ENCODE measurements at places on chromosomes 2 and 18.

- no peak for DNase-seq
Observed at GRCh38 chr18:62788111-62788510, 72.8 kb downstream of the PHLPP1 start.

DNA sequence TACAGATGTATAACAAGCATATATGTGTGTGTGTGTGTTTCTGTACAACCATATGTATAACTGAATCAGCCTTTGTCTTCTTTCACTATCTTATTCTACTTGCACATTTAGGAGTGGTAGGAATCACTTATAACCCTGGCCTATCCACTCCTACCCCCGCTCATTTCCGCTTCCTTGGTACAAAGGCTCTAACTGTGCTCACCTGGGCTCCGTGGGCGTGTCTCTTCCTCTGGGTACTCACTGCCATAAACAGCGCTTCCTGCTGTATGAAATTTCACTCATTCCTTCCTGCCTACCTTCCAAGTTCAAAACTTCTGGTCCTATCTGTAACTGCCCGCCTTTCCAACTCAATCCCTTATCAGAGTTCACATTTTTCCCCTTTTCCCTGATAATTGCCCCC, 815.5 kb downstream of the EPHA4 start:
- no peak for DNase-seq

DNA sequence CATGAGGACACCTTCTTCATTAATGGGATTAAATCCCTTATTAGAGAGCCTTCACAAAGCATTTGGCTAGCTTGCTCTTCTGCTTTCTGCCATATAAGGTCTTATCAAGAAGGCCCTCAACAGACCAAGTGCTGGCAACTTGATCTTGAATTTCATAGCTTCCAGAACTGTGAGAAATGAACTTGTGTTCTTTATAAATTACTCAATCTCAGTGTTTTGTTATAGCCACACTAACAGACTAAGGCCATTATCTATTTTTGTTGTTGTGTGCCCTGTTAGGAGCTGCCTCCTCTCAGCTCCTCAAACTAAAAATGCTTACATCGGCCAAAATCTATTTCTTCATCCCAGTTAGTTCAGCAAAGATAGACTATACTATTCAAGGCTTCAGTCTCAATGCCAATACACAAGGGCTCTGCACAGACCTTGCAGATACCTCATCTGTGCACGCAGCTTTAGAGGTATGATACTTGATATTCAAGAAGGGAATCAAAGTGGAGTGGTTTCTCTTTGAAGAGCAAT, 182.9 kb downstream of the GPD2 start:
- DNase-seq, result no peak

DNA sequence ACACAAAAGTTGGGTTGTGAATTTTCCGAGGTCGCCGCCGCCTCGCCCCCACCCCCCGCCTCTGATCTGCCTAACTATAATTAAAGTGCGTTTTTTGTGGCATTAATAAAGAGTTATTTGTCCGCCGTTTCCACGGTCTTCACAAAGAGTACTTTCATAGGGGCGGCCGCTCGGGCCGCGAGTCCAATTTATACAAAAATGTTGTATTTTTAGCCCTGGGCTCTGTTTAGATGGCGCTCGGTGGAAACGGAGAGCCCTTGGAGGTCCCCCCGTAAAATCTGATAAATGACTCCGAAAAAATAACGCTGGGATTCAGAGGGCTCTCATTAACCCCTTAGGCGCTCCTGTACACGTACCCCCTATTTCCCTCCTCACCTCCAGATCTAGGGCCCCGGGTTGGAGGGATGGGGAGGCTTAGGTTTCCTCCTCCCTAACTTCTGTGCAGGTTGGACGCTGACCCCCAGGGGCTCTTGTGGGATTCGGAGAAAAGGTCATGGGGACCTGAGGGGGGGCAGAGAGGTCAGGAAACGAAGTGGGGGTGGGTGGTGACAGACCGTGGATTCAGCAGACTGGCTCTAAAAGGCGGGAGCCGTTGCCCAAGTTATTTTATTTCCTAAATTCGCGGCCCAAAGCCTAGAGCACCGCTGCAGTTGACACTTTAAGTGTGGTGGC, 1.9 kb downstream of the CYP26B1 start:
- DNase-seq, result no peak

DNA sequence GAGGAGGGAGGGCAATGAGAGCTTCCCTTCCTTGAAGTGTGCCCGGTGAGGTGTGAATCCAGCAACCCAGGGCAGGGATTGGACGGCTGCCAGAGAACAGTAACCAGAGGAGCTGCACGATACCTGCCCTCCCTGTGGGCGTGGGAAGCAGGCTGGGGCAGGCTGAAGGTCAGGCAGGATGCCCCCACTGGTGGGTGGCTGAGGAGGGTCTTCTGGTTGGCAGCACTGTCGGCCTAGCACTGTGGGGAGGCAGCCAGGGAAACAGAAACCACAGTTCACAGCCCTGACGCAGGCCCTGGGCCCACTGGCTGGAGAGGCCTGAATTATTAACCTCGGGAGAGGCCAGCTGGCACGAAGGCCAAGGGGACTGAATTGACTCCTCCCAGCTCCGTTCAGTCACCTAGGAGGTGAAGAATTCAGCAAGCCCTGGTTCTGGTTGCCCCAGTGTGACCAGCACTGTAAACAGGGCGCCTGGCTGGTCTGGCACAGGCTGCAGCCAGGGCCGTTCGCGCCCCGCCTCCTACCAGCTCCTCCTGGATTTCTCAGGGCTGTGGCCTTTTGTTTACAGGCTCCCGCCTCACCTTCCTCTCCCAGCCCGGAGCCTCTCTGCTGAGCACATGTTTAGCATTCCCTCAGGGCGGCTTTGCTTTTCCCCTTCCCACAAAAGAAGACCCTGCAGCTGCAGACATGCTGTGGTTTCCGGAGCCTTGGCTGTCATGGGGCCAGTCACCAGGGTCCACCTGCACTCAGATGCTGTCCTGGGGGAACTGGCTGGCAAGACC, 97.8 kb downstream of the B3GNT2 start:
- no peak for DNase-seq

DNA sequence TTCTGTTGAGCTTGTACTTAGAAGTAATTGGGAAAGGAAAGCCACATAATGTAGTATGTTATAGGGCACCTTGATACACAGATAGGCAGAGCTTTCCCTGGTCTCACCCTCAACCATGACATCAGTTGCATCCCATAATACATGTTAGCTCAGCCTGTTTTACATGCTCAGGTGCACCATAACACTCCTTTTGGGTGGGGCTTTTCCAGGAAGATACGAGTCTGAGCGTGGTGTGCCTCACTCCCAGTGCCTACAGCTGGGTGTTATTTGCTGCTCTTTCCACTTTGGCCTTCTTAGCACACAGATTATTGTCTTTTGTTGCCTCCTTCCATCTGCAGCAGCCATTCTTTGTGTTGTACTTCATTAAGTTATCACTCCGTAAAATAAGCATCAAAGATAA, 11.9 kb downstream of the TTC39C start:
- no peak for DNase-seq

- no peak for DNase-seq
Observed at GRCh38 chr2:165462443-165462842, 7.1 kb upstream of the CSRNP3 start.

DNA sequence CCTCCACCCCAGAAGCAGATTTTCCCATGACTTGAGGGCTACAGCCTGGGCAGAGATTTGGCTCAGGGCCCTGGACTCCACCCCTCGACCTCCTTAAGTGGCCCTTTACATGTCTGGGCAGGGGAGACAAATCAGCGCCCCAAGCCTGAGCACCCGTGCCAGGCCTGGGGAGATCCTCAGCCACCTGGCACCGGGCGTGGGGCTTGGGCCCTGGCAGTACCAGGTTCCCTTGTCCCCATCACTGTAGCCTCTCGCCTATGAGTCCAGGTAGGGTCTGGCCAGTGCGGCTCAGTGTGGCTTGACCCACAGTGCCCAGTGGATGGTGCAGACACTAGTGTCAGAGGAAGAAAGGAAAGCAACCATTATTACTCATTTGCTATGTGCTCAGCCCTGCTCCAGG, 22.0 kb upstream of the DNMT3A start:
- DNase-seq, result no peak

GRCh38 chr2:109168716-109169115, 39.7 kb downstream of the SH3RF3 start:
- DNase-seq, result no peak

DNA sequence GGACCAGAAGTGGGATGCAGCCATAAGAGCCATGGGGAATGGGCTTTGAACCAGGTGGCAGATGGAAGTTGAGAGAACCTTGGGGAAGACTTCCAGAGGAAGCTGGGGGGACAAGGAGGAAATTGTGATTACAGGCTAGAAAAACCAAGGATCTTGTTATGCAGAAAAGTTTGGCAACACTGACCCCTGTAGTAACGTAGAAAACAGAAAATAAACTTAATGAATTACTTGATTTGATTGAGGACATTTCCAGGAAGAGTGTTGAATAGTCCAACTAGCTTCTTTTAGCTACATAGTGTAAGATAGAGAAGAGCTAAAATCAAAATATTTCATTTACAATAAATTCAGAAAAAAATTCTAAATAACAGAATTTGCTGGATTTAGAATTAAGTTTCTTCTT, 91.9 kb upstream of the GPC1 start:
- no peak for DNase-seq

- DNase-seq, result no peak
Observed at GRCh38 chr2:179882851-179883806, 21.7 kb upstream of the ZNF385B start.

- DNase-seq, result no peak
Observed at GRCh38 chr2:123045713-123046112, 979.4 kb upstream of the CNTNAP5 start.

DNA sequence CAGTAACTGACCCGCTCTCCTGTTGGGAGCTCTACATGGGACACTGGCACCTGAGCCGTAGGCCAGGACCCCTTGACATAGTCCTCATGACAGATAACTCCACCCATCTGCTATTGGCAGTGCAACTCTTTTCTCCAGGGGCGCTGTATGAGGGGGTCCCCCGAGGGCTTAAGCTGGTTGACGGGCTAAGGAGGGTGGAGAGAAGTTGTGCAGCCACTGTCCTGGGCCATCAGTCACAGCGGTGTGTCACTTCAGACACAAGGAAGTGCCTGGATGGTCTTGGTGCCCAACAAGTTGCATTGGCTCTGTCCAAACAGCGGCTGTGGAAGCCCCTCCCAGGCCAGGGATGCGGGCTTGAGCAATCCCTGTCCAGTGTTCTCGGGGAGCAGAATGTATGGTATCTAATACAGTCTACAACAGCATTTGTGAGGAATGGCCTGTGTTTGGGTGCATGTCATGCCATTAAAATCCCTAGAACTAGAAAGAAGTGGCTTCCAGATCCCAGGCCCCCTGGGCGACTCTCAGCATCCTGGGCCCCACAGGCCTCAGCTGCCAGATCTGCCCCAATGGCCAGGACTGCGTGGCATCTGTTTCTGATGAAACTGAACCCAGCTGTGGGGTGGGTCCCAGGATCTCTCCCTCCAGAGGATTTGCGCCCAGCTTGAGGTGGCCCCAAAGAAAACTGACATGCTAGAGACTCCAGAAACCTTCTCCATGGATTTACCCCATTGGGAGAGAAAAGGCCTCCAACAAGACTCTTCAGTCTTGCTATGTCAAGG, 23.3 kb downstream of the TTC32 start:
- no peak for DNase-seq

- no peak for DNase-seq
Observed at GRCh38 chr2:147170932-147171331, 673.9 kb upstream of the ACVR2A start.

GRCh38 chr2:176173567-176174381, 14.7 kb upstream of the HOXD1 start:
- DNase-seq, result no peak

GRCh38 chr18:3051718-3052410, 38.9 kb upstream of the LPIN2 start:
- no peak for DNase-seq

GRCh38 chr2:197356136-197356535, 45.6 kb upstream of the ANKRD44 start:
- DNase-seq, result no peak

DNA sequence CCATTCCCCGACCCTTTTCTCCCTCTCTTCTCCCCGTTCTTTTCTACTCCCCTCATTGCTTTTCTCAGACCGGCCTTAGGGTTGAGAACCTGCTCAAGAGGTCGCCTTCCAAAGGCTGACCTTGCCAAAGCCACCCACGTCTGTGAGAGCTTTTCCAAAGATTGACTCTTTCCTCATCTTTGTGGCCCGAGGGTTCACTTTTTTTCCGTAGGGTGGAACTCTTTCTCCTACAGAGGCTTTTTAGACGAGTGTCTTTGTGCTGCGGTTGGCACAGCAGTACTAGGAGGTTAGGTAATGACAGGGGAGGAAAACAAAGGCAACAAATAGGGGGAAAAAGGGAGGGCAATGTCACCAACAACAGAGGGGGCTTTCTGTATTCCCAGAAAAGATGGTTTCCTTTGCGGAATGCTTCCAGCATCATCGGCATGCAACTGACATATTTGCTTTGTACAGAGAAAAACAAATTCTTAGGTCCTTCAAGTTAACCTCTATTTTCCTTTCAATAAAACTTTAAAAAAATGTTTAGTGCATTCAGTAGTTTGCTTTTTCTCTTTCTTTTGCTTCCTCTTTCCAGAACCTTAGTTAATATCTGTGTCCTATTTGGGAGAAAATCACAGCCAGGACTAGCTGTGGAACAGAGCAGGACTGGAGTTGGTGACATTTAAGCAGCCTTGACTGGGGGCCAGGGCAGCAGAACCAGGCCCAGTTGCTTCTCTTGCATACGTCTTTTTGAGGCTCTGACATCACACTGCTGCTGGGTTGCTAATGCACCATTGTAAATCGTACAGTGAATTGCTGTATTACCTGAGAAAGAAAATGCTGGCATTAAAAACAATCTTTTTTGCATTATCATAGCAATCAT, 188.1 kb upstream of the FANCL start:
- no peak for DNase-seq

Data from stimulated activated CD8-positive, alpha-beta memory T cell treated with anti-CD3 and anti-CD28 coated beads, Interleukin-15, amount 100 ng/mL, for 4 hours (primary cell).